ENCODE measurements at places on chromosomes 2 and 18. TPM values are rescaled to one million over a fixed set of nuclear protein-coding genes. Genes with fewer than 3 reads are reported as not detected.

The TGIF1 gene
- total RNA-seq = 236 TPM

The IGFBP5 gene
- total RNA-seq = 731 TPM

The ZNF521 gene
- 36.4 TPM for total RNA-seq

The CYRIA gene
- 18.1 TPM for total RNA-seq

The MC5R gene
- not detected for total RNA-seq

The MYCN gene
- not detected for total RNA-seq

The CYP27A1 gene
- total RNA-seq = 25.1 TPM

The PSD4 gene
- total RNA-seq = 5.1 TPM

The NEUROD1 gene
- not detected for total RNA-seq
